Stromal cell of bone marrow (primary cell): ENCODE measurements at places on chromosomes 1 and 21.

DNA sequence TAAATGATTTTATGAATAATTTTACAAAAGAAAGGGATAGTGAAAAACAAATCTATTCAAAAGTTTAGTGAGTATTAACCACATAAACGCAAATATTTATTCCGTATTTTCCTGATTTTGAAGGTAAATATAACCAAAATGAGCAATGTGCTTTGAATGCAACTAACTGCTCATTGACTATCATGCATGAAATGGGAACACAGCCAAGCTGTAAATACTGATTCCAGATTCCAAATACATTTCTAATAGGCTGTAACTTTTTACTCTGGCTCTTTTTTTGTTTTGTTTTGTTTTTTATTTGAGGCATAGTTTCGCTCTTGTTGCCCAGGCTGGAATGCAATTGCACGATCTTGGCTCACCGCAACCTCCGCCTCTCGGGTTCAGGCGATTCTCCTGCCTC lies 41.8 kb downstream of the SELENOF start:
- DNase-seq = no peak

DNA sequence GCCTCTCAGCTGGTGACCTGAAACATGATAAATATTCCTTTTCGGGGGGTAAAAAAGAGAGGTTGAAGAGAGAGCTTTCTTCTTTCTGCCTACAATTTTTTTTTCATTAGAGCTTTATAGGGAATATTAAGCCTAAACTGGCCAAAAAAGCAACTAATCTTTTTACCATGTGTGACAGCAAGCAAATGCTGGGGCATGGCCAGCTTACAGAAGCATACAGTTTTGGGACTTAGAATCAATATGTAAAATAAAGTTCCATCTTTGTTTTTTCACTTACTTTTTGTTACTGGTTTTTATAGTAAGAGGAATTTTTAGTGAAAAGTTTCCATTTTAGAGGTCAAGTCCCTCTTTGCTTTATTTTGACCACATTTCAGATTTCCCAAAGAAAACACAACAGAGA lies 301.2 kb upstream of the DEPDC1 start:
- no peak for DNase-seq

DNA sequence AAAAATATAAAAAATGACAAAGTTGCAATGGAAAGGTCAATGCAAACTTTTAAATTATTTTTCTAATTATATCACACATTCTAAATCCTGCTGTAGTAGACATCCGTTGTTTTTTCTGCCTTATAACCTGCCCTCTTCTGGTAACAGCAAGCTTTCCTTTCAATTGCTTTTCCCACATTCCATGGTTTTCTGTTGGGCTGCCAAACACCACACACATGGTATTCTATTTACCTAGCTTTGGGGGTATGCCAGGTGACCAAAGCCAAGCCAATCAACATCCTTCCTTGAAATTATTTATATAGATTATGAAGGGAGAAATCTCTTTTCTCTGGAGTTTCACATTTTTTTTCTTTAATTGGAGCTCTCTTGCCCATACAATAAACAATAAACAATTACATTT lies 3.4 kb upstream of the LAMC1 start:
- DNase-seq = no peak

- DNase-seq = no peak
Observed at GRCh38 chr1:162372159-162373071, 4.2 kb downstream of the SPATA46 start.

DNA sequence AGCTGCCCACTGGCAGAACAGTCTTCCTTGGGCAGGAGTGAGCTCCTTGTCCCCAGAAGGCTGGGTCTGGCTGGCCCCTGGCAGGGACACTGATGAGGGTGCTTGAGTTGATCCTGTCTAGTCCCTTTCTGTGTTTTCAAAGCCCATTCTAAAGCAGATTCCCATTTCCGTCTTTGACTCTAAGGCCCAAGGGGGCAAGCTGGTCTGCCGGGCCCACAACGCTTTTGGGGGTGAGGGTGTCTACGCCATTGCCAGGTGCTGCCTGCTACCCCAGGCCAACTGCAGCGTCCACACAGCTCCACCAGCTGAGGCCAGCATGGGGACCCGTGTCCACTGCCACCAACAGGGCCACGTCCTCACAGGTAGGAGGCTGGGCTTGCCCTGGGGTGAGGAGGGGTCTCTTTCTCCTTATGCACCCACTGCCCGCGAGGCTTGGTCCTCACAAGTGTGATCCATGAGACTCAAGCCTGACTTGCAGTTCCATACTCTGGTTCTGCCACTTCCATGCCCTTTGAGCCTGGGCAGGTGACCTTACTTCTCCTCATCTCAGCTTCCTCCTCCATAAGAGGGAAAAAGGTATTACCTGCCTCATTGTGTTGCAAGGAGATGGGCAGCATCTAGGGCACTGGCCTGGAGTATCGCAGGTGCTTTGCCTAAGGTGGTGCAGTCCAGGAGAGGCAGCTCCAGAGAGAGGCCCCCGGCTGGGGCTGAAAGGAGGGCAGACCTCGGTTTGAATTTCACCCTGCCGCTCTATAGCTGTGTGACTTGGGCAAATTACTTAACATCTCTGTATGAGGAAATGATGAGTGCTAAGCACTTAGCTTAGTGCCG lies 20.2 kb downstream of the PCSK9 start:
- DNase-seq = no peak

DNA sequence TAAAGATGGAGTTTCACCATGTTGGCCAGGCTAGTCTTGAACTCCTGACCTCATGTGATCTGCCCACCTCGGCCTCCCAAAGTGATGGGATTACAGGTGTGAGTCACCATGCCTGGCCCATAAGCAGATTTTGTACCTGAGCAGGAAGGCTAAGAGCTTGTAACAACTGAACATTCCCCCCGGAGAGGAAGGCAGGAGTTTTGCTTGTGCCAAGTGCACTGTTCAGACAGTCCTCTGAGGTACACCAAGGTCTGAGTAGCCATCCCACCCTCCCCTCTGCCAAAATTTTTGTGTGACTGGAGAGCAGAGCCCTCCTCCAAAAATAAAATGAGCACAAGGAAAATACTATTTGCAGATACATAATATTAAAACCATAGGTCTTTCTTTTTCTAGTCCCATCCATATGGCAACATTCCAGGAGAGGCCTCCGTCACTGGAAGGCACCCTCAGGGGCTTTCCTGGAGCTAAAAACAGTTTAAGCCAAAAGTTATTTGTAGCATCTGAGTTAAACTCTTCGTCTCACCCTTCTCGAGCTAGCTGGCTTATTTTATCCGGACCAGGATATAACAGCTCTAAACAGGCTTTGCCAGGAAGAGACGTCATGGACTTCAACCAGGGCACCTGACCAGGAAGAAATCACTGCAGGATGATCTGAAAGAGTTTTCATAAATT lies 27.2 kb downstream of the CAPN2 start:
- DNase-seq = no peak

- no peak for DNase-seq
Observed at GRCh38 chr1:86154571-86155050, 2.0 kb downstream of the COL24A1 start.

GRCh38 chr1:72997624-72998023 lies 715.3 kb upstream of the NEGR1 start:
- DNase-seq = no peak

DNA sequence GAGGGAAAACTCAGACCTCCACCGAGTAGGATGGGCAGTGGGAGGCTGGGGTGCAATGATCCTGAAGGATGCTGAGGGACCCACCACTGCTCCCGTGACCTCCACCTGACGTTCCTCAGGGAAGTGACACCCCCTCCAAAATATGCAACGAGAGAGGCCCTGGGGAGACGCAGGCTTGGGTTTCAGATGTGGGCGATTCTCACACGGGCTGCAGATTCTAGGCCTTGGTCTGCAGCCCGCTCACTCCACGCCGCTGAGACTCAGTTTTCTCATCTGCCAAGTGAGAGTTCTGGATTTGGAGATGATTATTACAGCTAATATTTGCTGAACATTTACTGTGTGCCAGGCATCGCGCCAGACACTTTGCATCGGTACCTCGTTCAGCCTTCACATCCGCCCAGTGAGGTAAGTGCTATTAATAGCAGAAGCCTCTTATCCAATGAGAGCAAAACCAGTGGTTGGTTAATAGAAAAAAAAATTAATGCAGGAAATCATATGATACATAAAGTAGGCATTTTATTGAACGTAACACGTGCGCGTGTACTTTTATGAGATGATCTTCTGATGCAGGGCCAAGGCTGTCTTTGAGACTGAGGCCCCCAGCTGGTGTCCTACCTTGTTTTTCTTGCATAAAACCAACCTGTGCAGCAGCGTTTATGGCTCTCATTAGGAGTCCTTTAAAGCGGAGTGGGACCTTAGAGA lies 102.0 kb upstream of the RUNX3 start:
- no peak for DNase-seq

DNA sequence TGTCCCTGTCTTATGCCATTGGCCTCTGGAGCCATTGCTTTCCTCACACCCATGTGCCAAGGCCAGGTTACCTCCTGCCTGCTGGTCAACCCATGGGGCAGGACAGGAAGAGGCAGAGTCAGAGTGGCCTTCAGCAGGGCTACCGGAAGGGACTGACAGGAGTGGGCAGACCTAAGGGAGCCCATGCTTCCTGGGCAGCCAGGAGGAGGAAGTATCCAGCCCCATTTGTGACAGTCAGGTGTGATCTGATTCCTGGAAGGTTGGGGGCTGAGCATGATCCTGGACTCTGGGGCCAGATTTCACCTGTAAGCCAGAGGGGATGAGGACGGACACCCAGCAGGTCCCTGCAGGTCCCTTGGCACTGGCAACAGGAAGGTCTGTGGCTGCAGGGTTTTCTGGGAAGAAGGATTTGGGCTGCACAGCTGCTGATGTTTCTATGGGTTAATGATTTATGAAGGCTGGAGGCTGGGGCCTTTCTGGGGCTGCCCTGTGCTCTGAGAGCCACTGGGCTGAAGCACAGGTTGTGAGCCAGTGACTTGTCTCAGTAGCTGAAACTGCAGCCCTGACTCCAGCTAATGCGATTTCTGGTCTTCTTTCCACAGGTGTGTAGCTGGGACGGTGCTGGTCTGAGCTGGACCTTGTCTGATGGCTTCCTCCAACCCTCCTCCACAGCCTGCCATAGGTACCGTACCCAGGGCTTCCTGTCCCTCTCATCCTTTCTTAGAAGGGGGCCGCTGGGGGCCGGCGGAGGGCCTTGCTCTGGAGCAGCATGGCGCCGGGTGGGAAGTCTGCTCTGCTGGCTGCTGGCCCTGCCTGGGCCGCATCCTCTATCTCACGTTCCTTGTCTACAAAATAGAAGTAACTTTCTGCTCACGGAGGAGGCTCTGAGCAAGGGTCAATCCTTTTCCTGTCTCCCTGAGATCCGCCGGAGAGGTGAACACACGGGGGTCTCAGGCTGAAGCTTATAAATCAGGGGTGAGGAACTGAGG lies 40.7 kb downstream of the ARHGEF10L start:
- no peak for DNase-seq

- DNase-seq = no peak
Observed at GRCh38 chr1:27010226-27010994, 2.2 kb downstream of the TENT5B start.

DNA sequence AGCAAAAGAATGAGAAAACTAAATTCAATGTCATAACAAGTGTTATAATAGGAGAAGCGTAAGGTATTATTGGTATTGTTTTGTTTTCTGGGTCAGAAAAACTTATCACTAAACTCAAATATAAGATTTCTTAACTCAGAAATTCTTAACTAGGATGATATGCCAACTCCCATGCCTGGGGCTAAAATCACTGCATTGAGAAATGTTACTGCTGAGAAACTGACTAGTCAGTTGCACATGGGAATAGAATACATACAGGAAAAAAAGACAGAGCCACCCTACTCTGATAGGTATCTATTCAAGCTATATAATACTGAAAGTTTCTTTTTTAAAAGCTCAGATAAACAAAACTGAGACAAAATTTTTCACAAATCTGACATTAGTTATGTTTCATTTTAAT lies 56.3 kb downstream of the PRPF38A start:
- peak; percentile 2 for DNase-seq

- no peak for DNase-seq
Observed at GRCh38 chr21:37939838-37940237, 23.6 kb upstream of the KCNJ6 start.

GRCh38 chr1:156118177-156118868 lies 3.8 kb downstream of the LMNA start:
- DNase-seq = no peak

GRCh38 chr1:16298653-16299052 lies 53.6 kb downstream of the FBXO42 start:
- no peak for DNase-seq

GRCh38 chr1:44926311-44926781 lies 60.0 kb downstream of the EIF2B3 start:
- DNase-seq = peak; percentile 83

DNA sequence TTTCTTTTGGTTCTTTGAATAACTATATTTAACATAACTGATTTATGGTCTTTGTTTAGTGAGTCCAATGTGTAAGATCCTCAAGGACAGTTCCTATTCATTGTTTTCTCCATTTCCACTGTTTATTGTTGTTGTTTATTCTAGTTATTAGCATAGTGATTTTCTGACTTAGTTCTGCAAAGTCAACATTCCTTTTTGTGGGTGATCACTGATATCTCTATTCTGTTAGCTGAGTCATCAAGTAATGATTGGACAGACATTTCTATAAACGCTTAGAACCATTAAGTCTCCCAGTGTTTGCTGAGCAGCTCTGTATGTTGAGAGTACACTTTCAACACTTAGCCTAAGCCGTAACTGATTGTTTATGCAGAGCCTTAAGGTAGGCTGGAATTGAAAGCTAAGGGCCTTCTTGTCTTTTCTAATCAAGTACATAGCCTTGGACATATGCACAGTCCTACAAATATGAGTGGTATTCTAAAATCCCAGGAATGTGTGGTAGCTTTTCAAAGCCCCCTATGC lies 87.1 kb downstream of the SLC5A9 start:
- no peak for DNase-seq

DNA sequence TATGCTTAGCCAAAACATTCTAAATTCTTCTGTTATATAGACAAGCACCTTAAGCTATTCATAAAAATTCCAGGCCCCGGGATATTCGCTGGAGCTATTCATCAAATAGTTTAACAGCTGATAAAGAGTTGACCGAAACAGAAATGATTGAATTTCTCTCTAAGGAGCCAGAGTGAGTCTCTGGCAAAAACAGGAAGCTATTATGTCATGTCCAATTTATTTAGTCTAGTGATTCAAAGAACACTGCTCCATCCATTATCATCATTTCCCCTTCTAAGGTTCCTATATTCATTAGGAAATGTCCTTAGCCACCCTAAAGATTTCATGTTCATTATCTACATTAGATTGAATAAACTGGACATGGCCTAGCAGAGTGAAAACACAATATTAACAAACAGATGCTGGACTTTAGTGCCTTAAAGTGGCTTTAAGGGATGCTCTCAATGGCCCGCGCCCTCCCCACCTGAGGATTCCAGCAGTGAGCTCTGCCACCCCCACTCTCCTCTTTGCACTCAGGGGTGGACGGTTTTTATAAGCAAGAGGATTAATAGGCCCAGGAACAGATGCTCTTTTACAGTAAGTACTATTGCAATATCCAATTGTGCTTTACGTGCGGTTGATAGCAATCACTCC lies 122.1 kb upstream of the RGS1 start:
- DNase-seq = no peak
